ENCODE measurements at places on chromosomes 12 and 14.

- DNase-seq = no peak
Observed at GRCh38 chr12:109160433-109160832, 44.0 kb downstream of the ACACB start.

DNA sequence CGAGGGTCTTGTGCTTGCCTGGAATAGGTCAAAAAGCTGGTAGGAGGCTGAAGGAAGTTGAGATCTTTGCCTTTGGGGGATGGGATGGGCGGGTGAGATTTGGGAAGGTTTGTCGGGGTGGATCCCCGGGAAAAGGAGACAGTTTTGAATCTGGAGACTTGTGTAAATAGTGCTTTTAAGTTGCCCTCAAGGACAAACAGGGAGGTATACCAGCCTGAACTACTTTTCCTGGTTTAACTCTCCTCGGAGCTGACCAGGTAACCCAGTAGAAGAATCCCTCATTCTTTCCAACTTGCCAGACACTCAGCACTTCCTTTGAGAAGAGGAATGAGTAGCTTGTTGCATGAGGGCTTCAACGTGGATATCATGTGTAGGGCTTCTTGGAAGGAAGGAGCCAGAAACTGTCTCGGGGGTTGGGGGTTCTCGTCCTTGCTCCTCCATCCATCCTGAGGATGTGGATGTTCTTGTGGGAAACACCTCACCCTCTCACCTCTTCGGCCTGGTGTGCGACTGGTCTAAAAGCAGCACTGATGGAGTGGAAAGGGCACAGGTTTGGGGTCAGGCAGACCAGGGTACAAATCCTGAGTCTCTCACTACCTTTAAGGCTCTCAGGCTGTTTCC lies 1.9 kb downstream of the TEAD4 start:
- DNase-seq = no peak

DNA sequence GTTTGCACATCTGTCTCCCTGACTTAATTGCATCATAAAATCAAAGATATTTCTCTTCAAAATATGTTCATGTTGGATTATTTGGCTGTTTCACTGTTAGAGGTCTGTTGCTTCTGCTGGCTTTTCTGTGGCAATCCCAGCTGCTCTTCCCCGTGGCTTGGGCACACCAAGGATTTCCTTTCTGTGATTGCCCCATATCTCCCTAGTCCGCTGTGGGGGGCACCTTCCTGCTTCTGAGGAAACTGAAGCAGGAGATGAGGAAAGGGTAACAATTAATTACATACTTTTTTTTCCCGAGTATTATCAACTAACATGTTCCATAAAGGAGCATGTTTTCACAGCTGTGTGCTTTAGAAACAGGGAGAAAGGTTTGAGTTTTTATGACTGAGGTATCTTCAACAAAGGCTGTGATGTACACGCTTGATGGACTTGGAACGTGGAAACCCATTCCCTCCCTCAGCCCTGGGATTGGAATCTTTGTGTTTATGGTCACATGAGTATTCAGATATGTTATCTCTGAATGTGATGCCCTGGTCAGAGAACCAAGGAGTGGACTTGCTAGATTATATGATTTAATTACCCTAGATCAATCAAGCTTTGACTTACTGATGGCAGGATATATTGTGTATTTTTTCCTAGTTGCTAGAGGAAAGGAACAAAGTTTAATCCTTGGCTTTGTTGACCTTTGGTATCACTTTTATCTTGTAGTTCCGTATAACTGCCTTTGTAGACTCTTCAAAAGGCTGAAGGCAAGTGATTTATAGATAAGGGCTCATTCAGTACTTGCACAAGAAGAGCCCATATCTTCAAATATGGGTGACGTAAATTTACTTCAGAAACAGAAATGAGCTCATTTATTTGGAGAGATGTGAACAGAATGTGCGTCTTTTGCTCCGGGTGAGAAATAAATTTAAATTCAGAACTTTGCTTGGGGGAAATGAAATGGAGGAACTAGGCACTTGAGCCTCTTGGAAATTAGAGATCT lies 46.7 kb downstream of the BORCS5 start:
- no peak for DNase-seq

DNA sequence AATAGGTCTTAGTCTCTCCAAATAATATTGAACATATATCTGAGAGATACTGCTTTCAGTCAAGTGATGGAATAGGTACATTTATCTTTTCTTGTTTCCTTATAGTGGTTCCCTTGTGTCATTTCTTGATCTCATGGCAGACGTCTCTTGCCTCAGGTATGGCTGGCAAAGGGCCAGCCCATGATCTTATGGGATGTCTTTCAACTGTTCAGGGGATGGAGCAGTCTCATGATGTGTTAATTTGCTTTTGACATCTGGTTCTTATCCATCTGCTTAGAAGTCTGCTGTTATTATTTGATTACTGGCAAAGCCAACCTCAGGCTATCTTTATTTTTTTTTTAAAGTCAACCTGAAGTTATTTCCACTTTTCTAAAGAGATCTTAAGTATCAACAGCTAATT lies 262.9 kb downstream of the TMEM117 start:
- no peak for DNase-seq

DNA sequence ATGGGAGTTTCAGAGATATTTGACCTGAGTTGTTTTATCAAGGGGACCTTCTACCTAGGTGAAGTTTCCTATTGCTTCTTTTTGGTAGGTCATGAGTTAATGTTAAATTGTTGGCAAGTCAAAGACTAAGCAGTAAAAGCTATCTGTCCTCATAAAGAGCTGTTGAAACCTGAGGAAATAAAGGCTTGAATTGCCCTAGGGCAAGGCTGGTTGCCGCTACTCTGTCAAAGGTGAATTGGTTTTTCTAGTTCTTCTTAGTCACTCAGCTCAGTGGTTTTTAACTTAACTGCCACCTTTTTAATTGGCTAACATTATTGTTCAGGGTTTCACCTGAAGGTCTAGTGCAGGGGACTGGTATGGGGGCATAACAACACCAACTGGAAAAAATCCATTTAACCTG lies 441.6 kb upstream of the FBXO33 start:
- no peak for DNase-seq

DNA sequence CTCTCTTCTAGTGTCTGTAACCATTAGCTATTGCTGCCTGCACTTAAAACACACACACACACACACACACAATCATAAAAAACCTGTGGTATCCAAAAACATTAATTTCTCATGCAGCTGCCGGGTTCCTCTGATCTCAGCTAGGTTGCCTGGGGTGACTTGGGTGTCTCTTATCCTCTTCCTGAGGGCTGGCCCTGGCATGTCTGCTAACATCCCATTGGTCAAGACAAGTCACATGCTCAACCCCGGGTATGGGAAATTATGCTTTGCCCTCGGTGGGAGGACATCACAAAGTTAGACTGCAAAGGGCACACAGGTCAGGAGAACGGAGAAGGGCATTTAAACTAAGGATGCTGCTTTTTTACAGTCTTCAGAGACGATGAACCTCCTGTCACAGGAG lies 55.7 kb downstream of the TRPV4 start:
- peak; percentile 52 for DNase-seq

DNA sequence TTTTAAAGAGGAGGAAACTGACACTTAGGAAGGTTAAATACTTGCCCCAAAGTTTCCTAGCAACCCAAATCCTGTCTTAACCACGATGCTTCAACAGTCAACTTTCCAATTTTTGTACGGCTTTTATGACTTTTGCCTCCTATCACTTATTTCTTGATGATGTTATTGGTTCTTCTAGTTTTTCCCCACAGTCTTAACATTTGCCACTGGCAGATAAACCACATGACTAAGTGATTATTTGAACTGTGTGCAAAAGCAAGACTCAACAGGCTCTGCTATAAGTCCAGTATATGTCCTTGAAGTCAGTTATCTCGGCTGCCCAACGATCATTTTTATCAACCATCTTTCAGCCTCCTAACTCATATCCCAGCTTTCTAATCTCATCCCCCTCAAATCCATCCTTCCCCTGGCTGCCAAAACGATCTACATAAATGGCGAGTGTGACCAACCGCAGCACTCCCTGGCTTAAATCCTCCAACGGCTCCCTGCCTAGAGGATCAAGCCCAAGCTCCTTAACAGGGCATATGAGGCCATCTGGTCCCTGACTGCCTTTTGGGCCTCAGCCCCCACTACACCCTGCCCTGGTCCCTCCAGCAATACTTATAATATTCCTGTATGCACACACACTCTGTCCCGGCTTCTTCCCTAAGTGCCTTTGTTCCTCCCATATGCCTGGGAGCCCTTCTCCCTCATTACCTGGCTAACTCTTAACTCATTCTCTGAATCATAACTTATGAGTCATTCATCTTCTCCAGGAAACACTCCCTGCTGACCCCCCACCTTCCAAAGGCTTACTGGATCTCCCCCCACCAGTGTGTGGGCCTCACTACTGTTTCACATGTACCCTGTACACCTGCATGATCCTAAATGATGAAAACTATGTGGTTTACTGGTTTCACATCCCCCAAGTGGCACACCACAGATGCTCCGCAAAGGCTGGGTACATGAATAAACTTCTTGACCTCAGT lies 8.8 kb downstream of the VPS37B start:
- DNase-seq = peak; percentile 87

DNA sequence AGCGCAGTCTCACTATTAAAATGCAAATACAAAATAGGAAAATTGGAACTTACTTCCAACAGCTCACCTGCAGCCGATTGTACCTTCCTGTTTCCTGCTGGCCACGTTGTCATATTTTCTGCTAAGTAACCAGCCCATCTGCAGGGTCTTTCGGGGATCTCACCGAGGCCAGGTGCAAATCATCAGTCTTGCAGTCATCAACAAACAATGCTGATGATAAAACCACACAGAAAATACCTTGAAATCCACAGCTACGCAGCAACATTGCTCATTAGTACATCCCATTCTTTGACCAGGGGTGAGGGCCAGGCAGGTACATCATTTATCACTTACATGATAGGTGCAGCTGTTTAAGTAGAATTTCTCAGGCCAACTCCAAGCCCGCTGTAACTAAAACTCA lies 406.9 kb downstream of the TMEM121 start:
- no peak for DNase-seq

DNA sequence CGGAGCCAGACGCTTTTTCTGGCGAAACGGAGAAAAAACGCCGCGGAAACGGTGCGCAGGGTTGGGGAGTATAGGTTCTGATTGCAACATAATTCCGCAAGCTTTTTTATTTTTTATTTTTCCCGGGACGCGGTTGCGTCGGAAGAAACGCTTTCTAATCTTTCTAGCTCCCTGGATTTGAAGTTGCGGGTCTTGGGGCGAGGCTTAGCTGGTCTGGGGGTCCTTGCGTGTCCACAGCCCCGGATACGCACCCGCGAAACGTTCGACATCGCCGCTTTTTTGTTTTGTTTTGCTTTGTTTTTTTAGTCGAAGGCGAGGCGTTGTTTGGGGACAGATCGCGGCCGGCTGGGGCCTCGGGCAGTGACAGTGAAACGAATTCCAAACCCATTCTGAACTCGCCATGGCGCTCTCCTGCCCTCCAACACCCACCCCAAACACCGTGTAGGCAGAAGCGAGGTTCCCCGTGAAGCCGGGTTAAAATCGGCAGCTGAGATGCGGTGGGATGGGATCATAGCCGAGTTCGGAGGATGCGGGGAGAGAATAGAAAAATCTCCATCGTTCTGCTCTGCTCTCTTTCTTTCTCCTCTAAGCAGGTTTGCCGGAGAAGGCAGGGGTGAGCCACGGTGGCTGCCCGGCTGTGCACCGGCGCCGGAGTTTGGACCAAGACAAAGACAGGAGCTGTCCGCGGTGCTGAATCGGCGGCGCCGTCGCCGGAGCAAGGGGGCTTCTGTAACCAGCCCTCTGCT lies 8.1 kb upstream of the LHX5 start:
- peak; percentile 24 for DNase-seq

DNA sequence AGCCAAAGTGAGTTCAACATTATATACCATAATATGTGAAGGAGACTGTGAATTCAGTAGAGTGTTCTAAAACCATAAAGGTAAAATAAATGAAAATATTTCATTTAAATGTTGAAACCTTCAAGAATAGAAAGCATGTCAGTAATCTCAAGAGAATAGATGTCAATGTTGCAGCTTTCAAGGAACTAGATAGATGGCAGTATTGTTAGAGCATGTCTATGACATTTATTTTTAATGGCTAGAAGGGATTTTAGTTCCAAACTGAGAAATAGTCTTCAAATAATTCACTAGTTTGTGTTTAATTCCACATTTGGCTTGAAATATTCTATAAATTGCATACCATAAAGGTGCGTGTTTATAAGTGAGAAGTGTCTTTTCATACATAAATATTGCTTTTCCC lies 326.5 kb downstream of the FLRT2 start:
- DNase-seq = no peak

- DNase-seq = no peak
Observed at GRCh38 chr12:121085506-121086353, 46.7 kb upstream of the OASL start.

GRCh38 chr12:8852119-8852518 lies 29.7 kb downstream of the A2ML1 start:
- no peak for DNase-seq

- DNase-seq = no peak
Observed at GRCh38 chr14:104227806-104228205, 89.4 kb downstream of the KIF26A start.

DNA sequence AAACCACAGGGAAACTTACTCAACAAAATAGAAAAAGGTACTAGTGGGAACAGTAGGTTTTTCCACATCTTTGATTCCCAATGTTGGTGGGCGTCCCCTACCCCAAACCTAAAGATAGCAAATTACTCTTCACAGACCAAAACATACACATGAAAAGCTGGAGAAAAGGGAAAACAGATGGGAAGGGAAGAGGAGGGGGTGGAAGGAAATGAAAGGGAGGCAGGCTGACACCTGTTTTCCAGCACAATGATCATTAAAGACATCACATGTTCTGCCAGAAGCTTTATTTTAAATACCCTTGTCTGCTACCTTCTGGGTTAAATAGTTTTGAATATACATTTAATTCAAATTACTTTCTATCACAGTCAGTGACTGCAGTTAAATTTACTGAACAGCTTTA lies 1617.9 kb upstream of the SEL1L start:
- DNase-seq = no peak

DNA sequence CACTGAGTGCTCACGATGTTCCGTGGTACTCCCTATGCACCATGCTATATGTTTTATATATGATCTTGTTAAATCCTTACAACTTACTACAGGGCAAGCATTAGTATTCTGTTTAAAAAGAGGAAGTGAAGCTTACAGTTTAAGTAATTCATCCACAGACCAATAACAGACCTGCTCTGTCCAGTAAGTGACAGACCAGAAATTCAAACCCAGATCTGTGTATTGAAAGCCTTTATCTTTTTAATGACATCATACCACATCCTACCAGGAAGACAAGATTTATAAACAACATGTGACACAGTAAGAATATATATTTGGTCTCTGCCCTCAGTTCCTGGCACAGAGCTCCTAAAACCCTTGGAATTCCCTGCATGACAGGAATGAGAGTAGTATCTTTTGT lies 206.5 kb downstream of the STXBP6 start:
- DNase-seq = no peak

GRCh38 chr14:67524634-67524963 lies 8.5 kb upstream of the PLEKHH1 start:
- DNase-seq = peak; percentile 34

- no peak for DNase-seq
Observed at GRCh38 chr12:105106621-105107020, 910 bp upstream of the WASHC4 start.

DNA sequence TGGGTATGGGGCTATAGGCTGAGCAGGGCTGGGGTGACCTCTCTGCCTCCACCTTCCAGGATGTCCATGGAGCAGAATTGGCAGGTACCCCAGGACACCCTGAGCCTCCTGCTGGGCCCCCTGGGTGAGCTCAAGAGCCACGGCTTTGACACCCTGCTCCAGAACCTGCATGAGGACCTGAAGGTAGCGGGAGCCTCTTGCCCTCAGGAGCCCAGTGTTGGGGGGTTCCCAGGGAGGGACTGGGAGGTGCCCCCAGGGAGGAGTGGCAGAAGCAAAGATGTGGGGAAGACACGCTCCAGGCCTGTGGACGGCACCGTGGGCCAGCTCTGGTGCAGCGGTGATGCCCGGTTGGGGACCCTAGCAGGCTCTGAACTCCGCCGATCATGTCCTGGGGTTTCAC lies 8.3 kb downstream of the TNFAIP2 start:
- no peak for DNase-seq

Measured in MCF 10A (cell line).